ENCODE measurements at places on chromosomes 12 and 14.

- DNase-seq = no peak
These were observed 86.6 kb upstream of the FRMD6 start for GRCh38 chr14:51564986-51565604.

DNA sequence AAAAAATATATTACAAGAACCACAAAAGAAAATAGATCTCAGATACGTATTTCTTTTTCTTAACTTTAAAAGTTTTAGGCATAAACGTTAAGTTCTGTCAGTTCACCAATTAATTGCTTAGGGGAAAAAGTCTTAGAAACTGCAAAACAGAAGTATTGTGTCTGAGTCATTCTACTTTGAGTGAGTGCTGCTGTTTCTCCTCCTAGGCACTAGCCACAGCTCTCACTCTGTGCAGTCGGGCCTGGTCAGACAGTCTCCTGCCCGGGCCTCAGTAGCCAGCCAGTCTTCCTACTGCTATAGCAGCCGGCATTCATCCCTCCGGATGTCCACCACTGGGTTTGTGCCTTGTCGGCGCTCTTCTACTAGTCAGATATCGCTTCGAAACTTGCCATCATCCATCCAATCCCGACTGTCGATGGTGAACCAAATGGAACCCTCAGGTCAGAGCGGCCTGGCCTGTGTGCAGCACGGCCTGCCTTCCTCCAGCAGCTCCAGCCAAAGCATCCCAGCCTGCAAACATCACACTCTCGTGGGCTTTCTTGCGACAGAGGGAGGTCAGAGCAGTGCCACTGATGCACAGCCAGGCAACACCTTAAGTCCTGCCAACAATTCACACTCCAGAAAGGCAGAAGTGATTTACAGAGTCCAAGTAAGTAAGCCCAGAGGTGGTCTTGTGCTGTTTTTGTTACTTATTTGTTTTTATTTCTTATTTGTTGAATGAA, 201.3 kb downstream of the PCNX1 start:
- DNase-seq = no peak

- no peak for DNase-seq
These were observed 29.2 kb downstream of the FBLN5 start for GRCh38 chr14:91918186-91918883.

- no peak for DNase-seq
These were observed 1494.0 kb upstream of the TMEM132C start for GRCh38 chr12:126773012-126773411.

DNA sequence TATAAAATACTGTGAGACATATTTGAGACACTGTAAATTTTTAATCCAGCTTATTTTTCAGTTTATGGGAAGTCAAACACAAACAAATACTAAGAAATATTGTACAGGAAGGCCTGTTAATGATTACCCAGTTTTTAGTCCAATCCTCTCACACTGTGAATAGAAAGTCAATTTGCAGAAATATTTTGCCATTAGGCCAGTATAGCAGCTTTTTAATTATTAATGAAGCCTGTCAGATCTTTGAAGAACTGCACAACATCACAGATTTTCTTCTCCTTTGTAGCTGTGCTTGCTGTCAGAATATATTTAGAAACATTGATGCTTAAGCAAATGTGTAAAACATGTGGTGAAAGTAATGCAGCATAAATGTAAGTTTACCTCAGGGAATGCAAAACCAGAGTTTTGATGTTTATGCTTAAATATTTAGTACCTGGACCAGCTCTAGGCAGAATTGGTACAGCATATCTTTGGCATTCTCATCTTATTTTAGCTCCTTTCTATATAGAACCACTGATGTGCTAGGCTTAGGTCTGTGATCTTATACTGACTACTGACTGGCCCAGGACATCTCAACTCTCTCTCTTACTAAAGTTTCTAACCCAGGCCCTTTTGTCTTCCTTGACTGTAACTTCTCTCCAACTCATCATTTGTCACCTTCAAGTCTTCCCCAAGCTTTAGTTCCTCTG, 230.8 kb upstream of the NAV3 start:
- no peak for DNase-seq

- no peak for DNase-seq
These were observed 16.8 kb upstream of the KRT80 start for GRCh38 chr12:52208424-52209165.

DNA sequence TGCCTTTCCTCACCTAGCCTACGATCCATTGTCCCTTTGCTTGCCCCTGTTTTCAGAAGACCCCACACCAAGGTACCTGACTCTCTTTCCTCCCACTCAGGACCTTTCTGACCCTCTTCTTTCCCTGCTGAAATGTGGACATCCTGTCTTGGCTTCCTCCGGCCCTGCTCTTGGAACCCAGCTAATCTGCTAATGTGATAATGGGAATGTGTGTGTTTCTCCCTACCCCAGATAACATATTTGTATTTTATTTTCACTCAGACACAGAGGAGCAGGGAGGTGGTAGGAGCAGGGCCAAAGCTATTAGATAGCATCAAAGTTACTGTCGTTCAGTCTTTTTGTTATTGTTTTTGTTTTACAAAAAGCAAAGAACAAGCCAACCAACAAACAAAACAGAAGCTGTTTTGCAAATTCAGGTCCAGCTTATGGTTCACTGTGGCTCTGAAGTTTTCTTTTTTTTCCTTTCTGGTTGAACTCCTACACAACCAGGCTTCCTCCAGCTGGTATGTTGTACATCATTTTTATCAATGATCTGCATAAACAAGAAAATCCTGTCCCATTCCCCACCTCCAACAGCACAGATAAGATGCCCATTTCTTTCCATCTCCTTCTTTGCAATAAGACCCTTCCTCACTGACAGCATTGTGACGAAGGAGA, 137.3 kb downstream of the C12orf75 start:
- no peak for DNase-seq

GRCh38 chr14:99518441-99519346, 37.5 kb downstream of the CCNK start:
- DNase-seq = peak; percentile 97

- DNase-seq = no peak
These were observed 985.8 kb downstream of the VRK1 start for GRCh38 chr14:97782871-97783414.

DNA sequence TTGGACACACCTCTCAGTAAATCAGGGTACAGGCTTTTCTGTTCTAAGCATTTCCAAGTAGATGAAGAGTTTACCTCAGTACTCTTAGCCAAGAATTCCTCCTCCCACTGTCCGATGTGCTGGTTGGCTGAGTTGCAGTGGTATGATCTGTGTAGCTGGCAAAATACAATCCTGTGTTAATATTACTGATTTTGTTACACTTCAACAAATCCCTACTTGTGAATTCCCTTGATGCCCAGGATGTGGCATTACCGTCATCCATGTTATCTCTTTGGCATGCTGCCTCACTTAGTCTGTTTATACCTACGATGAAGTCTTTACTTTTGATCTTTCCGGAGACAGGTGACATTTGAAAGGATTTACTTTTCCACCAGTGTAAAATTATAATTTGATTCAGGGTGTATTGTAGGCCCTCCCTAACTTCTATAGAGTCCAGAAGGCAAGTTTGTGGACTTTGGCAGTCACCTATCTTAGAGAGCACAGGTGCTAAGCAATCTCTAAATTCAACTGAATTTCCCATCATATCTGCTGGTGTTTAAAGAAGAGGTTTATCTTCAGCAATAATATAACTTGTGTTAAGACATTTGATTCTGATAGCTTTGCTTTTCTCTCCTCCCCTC, 10.1 kb downstream of the CCDC196 start:
- DNase-seq = no peak

GRCh38 chr14:38250331-38250730, 5.6 kb downstream of the CLEC14A start:
- DNase-seq = no peak

DNA sequence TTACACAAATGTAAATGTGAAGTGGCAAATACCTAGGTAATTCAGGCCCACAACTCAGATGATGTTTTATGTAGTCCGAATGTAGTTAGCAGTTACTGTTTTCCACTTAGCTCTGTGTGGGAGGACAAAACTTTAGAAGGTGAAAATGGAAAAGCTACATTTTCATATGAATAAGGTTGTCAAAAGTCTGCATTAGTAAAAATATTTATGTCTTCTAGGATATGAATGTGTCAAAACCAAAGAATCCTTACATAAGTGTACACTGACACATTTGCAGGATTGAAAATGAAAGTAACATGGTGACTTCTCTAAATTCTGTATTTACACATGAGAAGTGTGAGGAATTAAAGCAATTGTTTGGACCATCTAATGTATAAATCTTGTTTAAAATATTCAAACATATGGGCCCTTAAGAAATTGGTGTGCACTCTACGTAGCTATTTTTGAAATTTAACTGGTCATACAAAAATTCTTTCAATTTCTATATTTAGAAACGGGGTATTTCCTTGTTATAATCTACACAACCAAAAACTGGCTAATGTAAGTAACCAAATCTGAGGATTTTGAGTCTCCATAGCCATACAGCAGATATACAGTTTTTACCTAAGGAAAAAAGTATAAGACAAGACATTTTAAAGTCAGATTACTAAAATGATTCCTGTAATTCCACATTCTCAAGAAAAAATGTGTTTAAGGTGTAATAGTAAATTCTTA, 5.4 kb downstream of the CDKN1B start:
- DNase-seq = no peak

GRCh38 chr12:130818272-130818634, 20.8 kb downstream of the STX2 start:
- no peak for DNase-seq

DNA sequence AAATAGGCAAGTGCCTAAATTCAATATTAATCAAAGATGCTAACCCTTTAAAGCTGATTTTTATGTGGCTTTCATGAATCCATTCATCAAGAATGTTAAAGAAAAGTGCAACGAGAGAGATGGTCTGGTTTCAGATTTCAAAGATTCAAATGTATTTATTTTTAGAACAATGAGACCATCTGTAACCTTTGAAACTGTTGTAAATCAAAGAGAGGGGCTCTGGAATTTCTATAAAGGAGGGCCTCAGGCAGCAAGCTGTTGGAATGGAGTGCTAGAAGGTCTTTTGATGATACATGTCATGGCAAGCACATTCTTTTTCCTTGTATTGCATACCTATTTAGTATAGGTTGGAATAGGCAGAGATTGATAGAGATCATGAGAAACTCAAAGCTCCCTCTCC, 433.0 kb downstream of the LRIG3 start:
- DNase-seq = no peak

GRCh38 chr14:99792551-99793212, 531 bp upstream of the EML1 start:
- DNase-seq = peak; percentile 58

DNA sequence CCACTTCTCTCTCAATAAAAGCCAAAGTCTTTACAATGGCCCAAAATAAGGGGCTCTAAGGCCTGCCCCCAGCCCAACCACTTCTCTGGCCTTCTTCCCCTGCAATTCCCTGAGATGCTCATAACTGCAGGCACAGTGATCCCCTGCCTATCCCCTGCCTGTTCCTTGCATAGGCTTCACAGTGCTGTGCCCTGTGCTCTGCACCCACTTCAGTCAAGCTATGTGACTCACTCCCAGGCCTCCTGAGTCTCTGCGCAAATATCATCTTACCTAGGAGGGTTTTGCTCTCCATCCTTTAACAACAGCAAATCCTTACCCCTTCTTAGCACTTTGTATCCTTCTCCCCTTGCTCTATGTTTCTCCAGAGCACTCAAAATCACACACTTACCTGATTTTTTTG, 242.2 kb downstream of the MSRB3 start:
- no peak for DNase-seq

GRCh38 chr12:98449584-98449983, 65.8 kb upstream of the TMPO start:
- no peak for DNase-seq

DNA sequence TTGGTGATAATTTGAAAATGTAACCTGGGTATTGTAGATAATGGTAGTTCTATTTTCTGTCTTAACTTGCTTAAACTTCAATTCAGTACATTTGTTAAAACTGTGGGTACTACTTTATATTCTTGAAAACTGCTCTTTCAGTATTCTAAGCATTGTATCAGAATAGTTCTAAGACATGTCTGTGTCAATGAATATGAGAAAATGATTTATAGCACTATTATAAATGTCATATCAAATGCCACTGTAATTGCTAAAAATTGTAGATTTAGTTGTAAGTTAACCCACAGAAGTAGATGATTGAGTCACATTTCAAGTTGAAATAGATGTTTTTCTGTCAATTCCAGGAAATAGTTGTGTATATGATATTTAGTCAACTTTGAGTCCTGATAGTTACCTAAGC, 2.4 kb downstream of the NAA30 start:
- DNase-seq = no peak

DNA sequence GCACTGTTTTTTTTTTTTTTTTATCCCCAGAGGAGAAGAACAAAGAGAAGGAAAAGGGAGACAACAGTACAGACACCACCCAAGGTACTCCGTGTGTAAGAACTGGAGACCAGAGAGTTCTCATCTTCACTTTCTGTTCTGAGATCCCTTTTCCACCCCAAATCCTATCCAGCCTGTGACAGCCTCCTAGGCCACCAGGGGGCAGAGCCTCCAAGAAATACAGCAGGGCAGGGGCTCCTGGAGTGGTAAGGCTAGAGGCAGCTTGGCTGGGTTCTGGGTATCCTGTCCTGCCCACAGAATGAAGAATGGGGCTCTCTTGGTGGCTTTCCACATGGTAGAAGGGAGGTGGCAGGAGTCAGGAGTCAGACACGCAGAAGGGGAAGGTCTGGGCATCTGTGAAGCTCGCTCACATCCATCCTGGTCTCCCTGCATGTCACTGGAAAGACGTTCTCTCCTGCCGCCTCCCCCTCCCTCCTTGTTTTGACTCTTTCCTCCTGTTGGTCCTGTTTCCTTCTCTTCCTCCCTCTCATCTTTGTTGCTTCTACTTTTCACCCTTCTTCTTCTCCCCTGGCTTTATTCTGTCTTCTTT, 12.0 kb downstream of the CLSTN3 start:
- peak; percentile 69 for DNase-seq

DNA sequence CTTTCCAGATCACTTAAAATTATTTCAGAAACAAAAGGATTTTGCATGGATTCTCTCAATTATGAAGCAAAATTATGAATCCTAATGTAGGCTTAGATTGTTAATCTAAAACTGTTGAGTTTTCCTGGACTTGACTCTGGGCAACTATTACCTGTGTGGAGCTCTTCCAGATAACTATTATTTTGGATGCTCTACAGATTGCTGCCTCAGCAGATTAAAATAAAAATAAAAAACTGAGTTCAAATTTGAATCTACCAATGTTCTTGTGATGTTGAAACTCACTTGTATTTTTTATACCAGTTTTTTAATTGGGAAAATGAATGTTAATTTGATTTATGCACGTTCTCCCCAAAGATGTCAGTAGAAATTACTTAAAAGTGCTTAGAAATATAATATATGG, 120.5 kb upstream of the NAV3 start:
- no peak for DNase-seq

- no peak for DNase-seq
These were observed 61.7 kb upstream of the AMIGO2 start for GRCh38 chr12:47141459-47141858.

- no peak for DNase-seq
These were observed 22.9 kb upstream of the VPS37B start for GRCh38 chr12:122918827-122919226.

DNA sequence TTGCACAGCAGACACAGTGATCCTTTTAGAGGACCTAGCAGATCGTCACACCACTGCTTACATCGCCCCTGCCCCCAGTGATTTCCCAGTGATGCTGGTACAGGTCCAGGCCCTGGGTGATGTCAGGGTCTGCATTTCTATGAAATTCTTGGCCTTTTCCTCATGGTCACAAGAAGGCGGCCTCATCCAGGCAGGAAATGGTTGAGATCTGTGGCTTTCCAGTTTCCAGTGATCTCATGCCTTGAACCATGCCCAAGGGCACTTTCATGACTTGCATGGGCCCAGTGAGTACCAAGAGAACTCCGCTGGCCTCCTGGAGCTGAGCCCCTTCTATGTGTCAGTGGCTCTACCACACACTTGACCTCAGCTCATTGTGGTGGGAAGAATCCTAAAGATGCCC, 41.9 kb upstream of the BDKRB2 start:
- DNase-seq = peak; percentile 4

- DNase-seq = no peak
These were observed 155.4 kb upstream of the PDE3A start for GRCh38 chr12:20212658-20213555.

Measured in activated CD8-positive, alpha-beta memory T cell treated with anti-CD3 and anti-CD28 coated beads, Interleukin-2, amount 50 U/mL, for 48 hours (primary cell).